A549 treated with AZD2906 at 1 μM for 4 hours (cell line): ENCODE measurements at places on chromosomes 6 and 20. TPM values are rescaled to one million over a fixed set of nuclear protein-coding genes. Genes with fewer than 3 reads are reported as not detected.

The PKIB gene
- 0.53 to 0.94 TPM (median 0.63 TPM) in 5 replicates for total RNA-seq

The FAXC gene
- 5.9 to 7.8 TPM (median 6.1 TPM) in 5 replicates for total RNA-seq

The PREX1 gene
- 13.5 to 17.3 TPM (median 14.9 TPM) in 5 replicates for total RNA-seq

The DPPA5 gene
- total RNA-seq, result not detected in 5 replicates

The HLA-DMA gene
- total RNA-seq, result 2.9 to 3.7 TPM (median 3.0 TPM) in 5 replicates

The DOK5 gene
- total RNA-seq, result not detected in 5 replicates

The PBOV1 gene
- total RNA-seq, result not detected in 5 replicates

The NR2E1 gene
- total RNA-seq, result 0.05 TPM in 2 of 5 replicates, not detected in the others

The TM9SF4 gene
- 33.6 to 38.1 TPM (median 35.6 TPM) in 5 replicates for total RNA-seq

The TULP1 gene
- total RNA-seq, result not detected in 5 replicates

The PNRC1 gene
- 26.8 to 38.5 TPM (median 34.2 TPM) in 5 replicates for total RNA-seq

The TFAP2A gene
- 6.3 to 11.4 TPM (median 8.4 TPM) in 5 replicates for total RNA-seq

The CPNE5 gene
- 0.07 to 0.18 TPM (median 0.12 TPM) in 5 replicates for total RNA-seq

The SAMD10 gene
- total RNA-seq, result 0.05 TPM in 1 of 5 replicates, not detected in the others

The LMBRD1 gene
- 9.9 to 13.9 TPM (median 10.6 TPM) in 5 replicates for total RNA-seq

The BPIFB1 gene
- 0.03 to 0.15 TPM (median 0.07 TPM) in 5 replicates for total RNA-seq

The C20orf204 gene
- 0.10 to 0.56 TPM (median 0.41 TPM) in 5 replicates for total RNA-seq
